Non-pigmented ciliary epithelial cell (primary cell): ENCODE measurements at places on chromosomes 2 and 18.
A peak's percentile ranks its signal among the peaks of the same experiment; 100 is the strongest.

DNA sequence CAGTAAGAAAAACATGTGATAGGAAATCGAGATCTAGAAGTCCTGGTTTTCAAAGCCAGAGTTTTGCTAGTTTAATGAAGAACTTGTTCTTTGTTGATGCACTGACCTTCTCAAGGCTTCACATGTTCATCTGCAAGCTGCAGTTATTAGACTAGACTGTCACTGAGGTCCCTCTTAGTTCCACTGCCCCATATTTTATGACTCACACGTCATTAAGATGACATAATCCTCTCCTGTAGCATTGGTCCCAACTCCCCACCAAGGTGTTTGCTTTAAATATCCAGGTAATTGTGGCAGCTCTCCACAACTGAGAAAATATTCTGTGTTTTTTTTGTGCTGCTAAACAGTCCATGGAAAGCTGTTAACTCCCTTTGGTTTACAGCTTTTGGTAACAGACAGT is 149.7 kb downstream of the MREG start:
- no peak for DNase-seq

DNA sequence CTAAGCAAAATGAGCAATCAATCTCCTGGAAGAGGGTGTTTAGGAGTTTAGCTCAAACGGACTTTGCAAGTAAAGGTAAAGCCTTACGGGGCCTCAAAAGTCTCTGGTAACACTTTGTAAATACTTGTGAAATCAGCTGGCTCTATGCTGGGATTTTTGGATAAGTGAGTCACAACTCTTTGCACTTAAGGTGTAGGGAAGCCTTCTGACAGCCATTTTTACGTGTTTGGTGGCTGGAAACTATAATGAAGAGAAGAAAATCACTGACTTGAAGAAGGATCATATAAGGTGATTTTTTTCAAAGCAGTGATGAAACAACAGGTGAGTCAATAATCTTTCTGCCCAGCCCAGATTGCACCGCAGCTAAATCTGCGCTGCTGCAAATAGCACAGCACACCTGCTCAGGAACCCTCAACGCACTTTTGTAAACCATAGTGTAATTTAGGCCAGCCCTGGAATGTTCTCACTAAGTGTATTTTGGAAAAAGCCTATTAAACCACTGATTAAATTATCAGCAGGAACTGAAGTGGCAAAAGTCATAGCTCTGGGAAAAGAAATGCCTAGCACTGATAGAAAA is 218.8 kb downstream of the AGPS start:
- no peak for DNase-seq

DNA sequence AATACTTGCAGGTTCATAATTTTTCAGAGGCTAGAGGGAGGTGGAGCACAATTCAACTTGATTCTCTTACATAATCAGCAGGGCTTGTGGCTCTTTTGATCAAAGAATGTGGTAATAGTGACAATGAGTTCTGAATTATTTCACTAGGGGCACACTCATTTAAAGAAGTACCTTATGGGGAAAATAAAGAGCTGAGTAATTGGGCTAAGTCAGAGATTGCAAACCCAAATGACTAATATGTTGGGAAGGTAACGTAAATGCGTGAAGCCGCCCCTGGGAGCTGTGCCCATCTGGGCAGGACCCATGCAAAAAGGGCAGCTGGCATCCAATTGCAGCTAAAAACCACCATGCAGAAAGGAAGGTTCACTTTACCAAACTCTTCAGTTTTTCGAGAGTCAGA is 35.3 kb downstream of the NCKAP5 start:
- no peak for DNase-seq

DNA sequence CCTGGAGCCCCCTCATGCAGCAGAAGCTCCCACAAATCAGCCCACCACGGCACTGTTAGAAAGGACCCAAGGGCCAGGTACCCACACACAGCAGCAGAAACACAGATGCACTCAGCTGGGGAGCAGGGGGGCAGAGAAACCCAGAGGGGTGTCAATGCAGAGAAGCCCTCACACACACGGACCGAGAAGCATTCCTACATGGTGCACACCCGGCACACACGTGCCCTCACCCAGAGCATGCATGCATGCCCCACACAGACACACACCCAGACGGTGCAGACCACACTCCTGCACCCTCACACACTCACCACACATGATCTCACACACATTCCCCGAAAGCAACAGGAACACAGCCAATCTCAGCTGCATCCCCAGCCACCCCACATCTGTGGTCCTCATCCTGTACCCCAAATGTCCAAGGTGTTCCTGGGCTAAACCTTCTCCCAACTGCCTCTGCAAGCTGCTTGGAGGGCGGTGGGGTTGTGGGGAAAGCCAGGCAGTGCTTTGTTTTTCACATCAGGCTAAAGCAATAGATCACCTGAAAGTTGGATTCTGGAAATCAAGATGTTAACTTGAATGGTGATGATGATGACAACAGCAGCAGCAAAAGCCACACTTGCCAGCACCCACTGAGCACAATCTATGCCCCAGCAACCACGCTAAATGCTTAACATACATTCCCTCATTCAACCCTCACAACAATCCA is 102.3 kb downstream of the ZFP36L2 start:
- no peak for DNase-seq

- no peak for DNase-seq
Measured at GRCh38 chr18:22800551-22800951, 132.6 kb upstream of the RBBP8 start.

DNA sequence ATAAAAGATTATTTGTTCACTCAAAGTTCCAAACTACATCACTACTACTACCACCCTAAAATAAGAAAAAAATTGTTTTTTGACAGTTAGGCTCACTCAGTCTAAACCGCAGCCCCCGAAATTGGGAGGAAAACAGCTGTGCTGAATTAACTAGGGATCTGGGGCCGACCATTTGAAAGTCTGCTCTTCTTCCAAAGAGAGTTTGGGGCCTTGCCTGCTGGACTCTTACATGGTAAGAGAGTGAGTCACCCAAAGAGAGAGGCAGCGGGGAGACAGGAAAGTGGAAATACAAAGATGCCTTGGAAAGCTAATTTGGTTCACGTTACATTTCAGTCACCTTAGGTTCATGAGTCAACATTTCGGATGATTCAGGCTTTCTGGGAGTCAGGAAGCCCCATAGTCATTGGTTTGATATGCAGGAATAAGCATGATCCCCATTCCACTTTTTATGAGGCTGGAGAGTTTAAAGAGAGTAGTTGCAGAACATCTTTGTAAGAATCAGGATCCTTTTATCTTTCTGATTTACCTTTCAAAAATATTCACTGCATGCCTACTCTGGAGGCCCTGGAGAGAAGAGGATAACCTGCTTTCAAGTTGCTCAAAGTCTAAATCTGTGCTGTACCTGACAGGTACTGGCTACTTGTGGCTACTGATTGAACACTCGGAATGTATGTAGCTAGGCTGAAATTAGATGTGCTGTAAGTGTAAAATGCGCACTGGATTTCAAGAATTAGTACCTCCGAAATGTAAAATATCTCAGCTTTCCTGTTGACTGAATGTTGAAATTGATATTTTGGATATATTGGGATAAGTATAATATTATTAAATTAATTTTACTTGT is 995 bp upstream of the RTN4 start:
- peak; percentile 100 for DNase-seq

GRCh38 chr2:240988146-240988545 is 10.3 kb upstream of the SNED1 start:
- DNase-seq, result no peak

DNA sequence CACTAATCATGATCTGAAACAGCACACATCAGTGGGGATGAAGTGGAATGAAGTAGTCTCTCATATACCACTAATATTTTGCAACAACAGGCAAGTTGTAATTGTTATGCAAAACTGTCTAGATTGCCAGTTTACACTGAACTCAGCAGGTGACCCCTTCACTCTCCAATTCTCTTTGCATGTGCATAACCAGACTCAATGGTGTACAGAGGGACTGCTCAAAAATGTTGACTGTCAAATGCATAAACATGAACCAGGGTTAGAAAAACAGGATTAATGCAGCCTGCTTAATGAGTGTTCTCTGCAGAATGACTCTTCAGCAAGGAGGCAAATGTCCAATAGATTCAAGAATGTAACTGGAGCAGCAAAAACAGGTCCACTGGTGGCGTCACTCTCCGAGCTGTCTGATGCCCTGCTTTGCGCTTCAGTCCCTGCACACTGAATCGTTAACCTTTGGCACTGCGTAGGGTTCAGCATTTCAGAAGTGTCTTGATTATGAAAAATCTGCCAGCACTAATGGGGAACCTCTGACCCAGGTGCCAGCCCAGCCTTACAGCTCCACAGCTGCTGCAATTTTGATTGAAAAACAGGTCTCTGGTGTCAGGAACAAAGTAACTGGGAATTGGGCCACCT is 209.3 kb downstream of the TDRD15 start:
- no peak for DNase-seq

DNA sequence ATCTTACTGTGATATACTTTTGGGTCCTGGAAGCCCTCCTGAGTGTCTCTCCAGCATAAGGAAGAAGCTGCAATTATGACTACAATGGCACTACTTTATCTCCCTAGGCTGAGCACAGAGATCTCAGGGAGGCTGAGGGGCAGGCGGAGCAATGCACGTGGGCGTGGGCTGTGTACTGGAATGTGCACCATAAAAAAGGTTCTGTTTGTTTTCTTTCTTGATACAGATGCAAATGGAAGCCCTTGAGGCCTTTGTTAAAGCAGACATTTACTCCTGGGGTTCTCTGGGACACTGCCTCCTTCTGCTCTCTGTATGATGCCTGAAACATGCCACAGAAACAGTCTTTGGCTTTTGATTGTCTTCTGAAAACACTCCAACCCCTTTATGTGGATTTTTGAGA is 79.1 kb upstream of the DLX2 start:
- DNase-seq, result no peak

DNA sequence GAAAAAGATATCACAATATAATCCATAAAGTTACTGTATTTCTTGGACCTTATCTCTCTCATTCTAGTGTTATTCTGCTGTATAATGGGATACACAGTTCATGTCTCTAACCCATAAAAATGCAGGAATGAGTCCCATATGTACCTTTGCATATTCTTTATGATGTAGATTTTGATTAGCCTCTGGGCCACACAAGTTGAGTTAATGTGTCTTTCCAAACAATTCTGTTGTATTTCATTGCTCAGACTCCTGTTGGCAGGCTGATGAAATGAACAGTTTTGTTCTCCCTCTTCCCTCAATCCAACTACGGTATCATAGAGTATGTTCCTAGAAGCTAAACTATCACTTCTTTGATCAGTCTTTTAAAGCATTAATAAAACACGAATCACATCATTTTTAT is 113.2 kb upstream of the SATB2 start:
- no peak for DNase-seq

- DNase-seq, result no peak
Measured at GRCh38 chr2:187215532-187216240, 232.4 kb downstream of the CALCRL start.

GRCh38 chr2:97695744-97696143 is 17.6 kb upstream of the ZAP70 start:
- no peak for DNase-seq
